ENCODE measurements at places on chromosomes 12 and 14.
A peak's percentile ranks its signal among the peaks of the same experiment; 100 is the strongest.

DNA sequence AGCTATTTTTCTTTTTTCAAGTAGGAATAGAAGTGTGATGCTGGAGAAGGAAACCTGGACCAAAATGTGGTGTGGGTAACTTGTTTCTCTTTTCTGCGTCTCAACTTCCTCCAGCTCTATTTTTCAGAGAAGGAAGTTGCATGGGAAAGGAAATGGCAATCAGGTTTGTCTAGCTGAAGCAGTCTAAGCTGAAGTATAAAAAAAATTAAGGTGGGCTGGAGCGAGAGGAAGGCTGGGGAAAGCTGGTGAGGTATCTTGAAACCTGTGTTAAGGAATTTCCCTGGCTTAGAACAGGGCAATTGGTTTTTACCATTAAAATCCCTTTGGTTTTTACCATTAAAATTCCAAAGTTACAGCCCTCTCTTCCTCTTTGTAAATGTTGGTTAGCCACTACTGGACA lies 34.2 kb upstream of the NINJ2 start:
- H3K36me3 ChIP-seq = no peaks in the 10 kb centered on the region
- H3K27me3 ChIP-seq = no peaks in the 10 kb centered on the region
- H3K27ac ChIP-seq = no peak overlapping the region
- H3K4me1 ChIP-seq = peaks cover 5% of the 10 kb centered on the region

DNA sequence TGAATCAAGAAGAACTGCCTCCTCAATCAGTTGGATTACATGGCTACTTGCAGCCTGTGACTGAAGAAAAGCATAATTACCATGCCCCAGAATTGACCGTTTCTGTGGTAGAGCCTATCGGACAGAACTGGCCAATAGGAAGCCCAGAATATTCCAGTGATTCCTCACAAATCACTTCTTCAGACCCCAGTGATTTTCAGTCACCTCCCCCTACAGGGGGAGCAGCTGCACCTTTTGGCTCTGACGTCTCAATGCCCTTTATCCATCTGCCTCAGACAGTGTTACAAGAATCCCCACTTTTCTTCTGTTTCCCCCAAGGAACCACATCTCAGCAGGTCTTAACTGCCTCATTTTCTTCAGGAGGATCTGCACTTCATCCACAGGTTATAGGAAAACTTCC lies 80.8 kb downstream of the RAD52 start:
- no peak overlapping the region for H3K4me3 ChIP-seq
- peaks cover 75% of the 10 kb centered on the region for H3K36me3 ChIP-seq
- no peak overlapping the region for H3K27ac ChIP-seq
- no peaks in the 10 kb centered on the region for H3K27me3 ChIP-seq
- DNase-seq = no peak

DNA sequence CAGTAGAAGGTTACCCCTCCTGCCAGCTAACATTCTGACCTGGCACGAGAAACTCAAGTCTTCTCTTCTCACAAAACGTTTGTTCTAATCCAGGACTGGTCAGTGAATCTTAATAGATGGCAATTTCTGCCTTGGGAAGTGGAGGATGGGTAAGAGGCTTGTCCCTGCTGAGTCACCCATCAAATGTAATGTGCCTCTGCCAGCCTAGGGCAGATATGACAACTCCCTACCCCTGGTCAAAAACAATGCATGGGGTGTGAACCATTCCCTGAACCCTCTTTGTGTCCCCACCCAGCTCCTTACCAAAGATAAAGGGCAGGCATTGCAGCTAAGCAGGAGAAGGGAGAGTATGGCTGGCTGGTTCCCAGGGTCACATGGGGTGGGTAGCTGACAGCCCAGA lies 1052.9 kb downstream of the GALC start:
- H3K27me3 ChIP-seq = no peaks in the 10 kb centered on the region
- H3K27ac ChIP-seq = no peak overlapping the region
- H3K4me3 ChIP-seq = no peak overlapping the region
- no peaks in the 10 kb centered on the region for H3K36me3 ChIP-seq
- no peak for DNase-seq

GRCh38 chr12:95390192-95390591 lies 83.8 kb upstream of the METAP2 start:
- no peaks in the 10 kb centered on the region for H3K27me3 ChIP-seq
- H3K27ac ChIP-seq = no peak overlapping the region
- H3K36me3 ChIP-seq = no peaks in the 10 kb centered on the region
- no peak for DNase-seq
- H3K4me1 ChIP-seq = no peaks in the 10 kb centered on the region

- no peak overlapping the region for H3K27ac ChIP-seq
- DNase-seq = peak; percentile 43
- H3K27me3 ChIP-seq = peaks cover 92% of the 10 kb centered on the region
- H3K36me3 ChIP-seq = no peaks in the 10 kb centered on the region
These were observed 2.1 kb downstream of the PRPH start for GRCh38 chr12:49296836-49297694.

All from stomach (tissue), 19 donors.